Suppressor macrophage treated with lipopolysaccharide for 1 hour (primary cell): ENCODE measurements at places on chromosomes 5 and 9.

DNA sequence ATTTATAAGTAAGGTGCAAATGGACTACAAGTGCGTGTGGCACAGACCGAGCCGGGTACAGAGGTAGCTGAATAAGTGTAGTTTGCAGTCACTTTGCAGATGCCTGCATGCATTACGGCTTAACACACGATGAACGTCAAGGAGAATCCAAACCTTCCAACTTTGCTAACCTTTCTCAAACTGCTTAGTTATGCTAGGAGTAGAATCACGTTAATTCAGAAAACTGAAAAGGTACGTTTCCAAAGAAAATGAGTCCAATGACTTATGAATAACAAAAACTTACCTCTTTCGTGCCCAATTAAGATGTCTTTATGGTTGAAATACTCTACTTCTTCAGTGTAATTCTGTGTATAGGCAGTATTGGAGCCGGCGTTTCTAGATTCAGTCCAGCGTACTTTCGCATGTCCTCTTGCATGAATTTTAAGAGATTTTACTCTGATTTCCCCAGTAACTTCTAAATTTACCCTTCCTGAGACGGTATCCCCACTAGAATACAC is 539 bp downstream of the ARRDC3 start:
- peak; percentile 43 for DNase-seq

- no peak for DNase-seq
Observed at GRCh38 chr5:28567048-28567447, 1528.7 kb upstream of the CDH9 start.

GRCh38 chr5:148740966-148741742 is 85.3 kb upstream of the ADRB2 start:
- peak; percentile 75 for DNase-seq

GRCh38 chr5:53110156-53110555 is 599 bp upstream of the MOCS2 start:
- DNase-seq = no peak

GRCh38 chr9:87263291-87263690 is 234.4 kb upstream of the DAPK1 start:
- DNase-seq = peak; percentile 5

DNA sequence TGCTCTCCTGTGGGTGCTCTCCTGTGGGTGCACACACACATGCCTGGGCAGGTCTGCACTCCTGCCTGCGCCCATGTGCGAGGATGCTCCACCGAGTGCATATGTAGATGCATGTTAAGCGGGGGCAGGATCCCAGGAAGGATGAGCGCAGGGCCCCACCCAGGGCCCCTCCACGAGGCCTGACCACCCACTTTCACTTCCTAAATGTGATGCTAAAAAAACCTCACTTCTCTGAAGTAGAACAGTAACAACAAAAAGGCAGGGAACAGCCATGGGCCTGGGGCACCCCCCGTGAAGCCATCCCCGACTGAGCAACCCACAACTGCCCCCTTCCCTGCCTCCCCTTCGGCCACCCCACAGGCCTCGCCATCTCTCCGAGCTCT is 48.2 kb upstream of the SARDH start:
- peak; percentile 40 for DNase-seq

GRCh38 chr9:80410106-80410505 is 838.3 kb downstream of the TLE4 start:
- DNase-seq = no peak

DNA sequence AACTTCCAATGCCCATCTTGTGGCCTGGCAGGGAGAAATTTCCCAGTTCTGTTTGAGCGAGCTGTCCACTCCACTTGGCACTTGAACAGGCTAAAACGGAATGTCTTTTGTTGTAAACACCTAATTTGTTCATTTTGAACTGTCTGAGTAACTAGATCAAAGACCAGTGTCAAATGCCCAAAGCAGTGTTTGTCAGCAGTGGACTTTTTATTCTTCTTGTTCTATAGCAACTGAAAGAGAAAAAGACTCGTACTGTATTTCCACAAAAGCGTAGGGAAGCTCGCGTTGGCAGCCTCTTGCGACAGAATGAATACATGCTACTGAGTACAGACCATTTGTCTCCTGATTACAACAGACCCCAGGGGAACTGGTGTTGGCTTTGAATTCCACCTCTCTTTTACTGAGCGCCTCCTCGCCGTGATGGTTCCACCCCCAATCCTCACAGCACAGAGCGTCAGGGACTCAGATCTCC is 601.8 kb upstream of the ZNF608 start:
- DNase-seq = peak; percentile 20

GRCh38 chr9:25537808-25538207 is 140.4 kb downstream of the TUSC1 start:
- DNase-seq = no peak

DNA sequence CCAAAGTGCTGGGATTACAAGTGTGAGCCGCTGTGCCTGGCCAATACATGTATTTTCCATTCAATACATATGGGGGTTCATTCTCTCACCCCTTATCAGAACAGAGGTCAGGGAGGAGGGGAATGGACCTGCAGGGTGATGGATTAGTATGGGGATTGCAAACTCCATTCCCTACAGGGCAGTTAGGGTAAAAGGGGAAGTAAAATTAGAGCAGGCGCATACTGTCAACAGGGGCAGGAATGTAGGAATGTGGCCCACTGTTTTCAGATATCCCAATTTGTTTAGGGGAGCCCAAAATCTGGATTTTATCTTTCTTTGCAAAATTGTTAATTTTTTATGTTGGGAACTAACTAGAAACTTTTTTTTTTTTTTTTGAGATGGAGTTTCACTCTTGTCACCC is 46.4 kb upstream of the SLC44A1 start:
- DNase-seq = no peak

- no peak for DNase-seq
Observed at GRCh38 chr5:119178435-119178834, 107.5 kb downstream of the DMXL1 start.

DNA sequence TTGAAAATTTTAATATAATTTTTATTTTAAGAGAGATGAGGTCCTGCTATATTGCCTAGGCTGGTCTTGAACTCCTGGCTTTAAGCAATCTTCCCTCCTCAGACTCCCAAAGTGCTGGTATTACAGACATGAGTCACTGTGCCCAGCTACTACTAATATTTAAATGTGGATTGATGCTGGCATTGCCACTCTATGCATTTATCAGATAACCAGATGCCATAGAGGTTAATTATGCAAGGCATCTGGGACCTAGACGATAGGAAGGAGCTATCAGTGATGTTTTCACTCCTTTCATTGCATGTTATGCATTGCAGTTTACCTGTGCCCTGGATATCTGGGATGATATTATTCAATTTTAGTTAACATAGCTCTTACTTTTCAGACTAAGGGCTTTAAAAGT is 127.0 kb downstream of the RPS23 start:
- DNase-seq = no peak
